Lower leg skin (tissue), 4 donors: ENCODE measurements at places on chromosomes 7 and 10. TPM values are rescaled to one million over a fixed set of nuclear protein-coding genes. Genes with fewer than 3 reads are reported as not detected.

The OPALIN gene
- not detected for total RNA-seq

The HPS6 gene
- total RNA-seq: 31.2 TPM

The ZNF3 gene
- total RNA-seq: 25.9 TPM

The OR9A2 gene
- total RNA-seq: not detected

The ASL gene
- 28.3 TPM for total RNA-seq

The ASB10 gene
- total RNA-seq: not detected

The ZC3HAV1 gene
- 23.1 TPM for total RNA-seq

GRCh38 chr10:33735464-33735923 is 401.0 kb upstream of the NRP1 start:
- no peak for DNase-seq

DNA sequence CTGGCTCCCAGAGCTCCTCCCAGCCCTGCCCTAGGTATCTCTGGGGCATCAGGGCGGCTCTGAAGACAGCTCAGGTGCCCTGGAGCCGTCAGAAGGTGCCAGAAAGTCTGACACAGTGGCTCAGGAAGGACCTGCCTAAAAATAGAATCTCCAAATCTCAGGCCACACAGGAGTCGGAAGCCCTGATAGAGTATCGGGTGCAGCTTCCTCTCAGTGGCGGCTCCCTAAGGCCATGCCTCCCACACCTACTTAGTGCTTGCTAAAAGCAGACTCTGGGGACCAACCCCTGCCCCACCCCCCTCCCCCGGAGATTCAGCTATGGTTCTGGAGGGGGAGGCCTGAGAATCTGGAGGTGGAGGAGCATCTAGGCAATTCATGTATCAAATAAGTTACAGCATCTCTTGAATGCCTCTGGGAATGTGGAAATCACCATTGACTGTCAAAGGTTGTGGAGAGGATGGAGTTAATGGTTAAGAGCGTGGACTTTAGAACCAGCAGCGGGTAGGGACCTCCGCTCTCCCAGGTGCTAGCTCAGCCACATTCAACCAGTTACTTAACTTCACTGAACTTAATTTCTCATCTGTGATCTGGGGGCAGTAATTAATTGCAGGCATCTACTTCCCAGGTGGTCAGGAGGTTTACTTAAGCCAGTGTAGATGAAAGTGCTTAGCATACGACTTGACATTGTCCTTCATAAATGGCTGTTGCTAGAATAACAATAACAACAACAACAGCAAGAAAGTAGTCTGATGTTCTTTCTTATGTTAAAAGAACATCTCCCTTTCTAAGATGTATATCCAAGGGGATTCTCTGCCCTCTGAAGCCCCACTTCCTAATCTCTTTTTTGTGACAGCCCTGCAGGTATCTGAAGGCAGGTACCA is 38.6 kb upstream of the MXI1 start:
- DNase-seq: no peak

GRCh38 chr10:62626079-62626478 is 178.4 kb upstream of the ADO start:
- DNase-seq: no peak

- DNase-seq: peak; percentile 76
Measured at GRCh38 chr10:79494871-79495705, 17.2 kb upstream of the EIF5AL1 start.

- no peak for DNase-seq
Measured at GRCh38 chr10:44558521-44558920, 173.6 kb upstream of the CXCL12 start.

- DNase-seq: no peak
Measured at GRCh38 chr10:115829521-115830205, 443.3 kb downstream of the GFRA1 start.
